ENCODE measurements at places on chromosomes 1 and 21.

DNA sequence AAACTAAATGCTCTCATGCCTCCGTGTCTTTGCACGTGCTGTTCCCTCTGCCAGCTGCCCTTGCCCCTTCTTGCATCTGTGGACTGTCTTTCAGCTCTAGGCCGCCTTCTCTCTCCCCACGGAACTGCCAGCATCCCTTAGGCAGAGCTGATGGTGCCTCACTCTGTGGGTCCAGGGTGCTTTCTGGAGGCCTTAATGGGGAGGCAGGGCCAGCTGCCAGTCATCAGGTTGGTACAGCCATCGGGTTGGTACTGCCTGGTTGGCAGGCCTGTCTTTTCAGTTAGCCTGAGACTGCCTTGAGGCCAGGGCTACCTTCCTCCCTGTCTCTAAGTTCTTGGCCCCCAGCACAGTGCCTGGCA, 61.4 kb upstream of the TARBP1 start:
- DNase-seq = no peak

GRCh38 chr1:37549341-37549740, 4.8 kb downstream of the SNIP1 start:
- DNase-seq = no peak

- no peak for DNase-seq
These were observed 16.2 kb downstream of the ITGB3BP start for GRCh38 chr1:63506782-63507181.

DNA sequence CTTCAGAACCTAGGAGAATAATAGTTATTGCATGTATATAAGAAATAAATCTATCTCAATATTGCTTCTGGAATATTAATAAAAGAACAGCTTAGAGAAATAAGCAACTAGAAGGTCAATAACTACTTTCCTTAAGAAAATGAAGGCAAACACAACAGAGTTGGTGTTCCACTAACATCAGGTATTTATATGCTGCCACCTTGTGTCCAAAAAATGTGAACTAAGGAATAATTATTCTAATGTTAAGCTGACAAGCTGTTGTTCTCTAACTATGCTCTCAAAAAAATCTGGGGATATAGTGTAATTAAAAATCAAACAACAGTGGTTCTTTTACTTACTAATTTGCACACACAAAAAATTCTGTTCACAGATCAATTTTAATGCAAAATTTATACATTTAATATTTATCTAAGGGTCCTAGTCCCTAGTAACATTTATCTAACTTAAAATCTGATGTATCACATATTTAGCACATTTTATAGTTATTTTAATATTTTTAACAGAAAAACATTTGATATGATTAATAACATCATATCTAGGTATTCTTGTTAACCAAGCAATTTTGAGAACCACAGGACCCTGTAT, 39.6 kb downstream of the UCHL5 start:
- DNase-seq = peak; percentile 59

GRCh38 chr1:181013144-181013543, 9.5 kb downstream of the STX6 start:
- no peak for DNase-seq

- peak; percentile 62 for DNase-seq
These were observed 17.6 kb upstream of the CLIC4 start for GRCh38 chr1:24727501-24728216.

DNA sequence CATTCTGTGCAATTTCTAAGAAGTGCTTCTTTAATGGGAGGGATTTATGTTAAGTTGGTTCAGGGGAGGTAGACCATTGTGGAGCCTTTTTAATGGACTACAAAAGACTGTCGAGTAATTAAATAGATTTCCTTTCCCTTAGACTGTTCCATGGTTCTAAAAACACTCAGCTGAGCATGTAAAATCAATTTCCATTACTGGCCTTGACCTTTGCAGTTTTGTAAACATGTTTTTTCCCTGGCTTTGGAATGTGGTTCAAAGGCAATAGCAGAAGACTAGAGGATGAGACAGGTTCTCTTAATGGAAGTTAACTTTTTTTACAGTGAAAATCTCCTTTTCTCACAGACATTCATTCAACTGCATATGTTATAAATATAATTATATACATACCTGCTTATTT, 37.6 kb upstream of the BTG3 start:
- no peak for DNase-seq
